A549 treated with AZD2906 at 1 μM for 4 hours (cell line): ENCODE measurements at places on chromosomes 2 and 18. TPM values are rescaled to one million over a fixed set of nuclear protein-coding genes. Genes with fewer than 3 reads are reported as not detected.

Gene CCDC148
- total RNA-seq = 0.22 to 0.62 TPM (median 0.39 TPM) in 5 replicates

Gene CENPA
- total RNA-seq = 46.5 to 51.7 TPM (median 50.2 TPM) in 5 replicates

Gene MAP3K20
- 22.6 to 33.3 TPM (median 27.5 TPM) in 5 replicates for total RNA-seq

Gene NPAS2
- total RNA-seq = 65.9 to 86.8 TPM (median 81.3 TPM) in 5 replicates

Gene LHCGR
- total RNA-seq = not detected in 5 replicates

Gene MATN3
- total RNA-seq = 10.9 to 19.1 TPM (median 16.2 TPM) in 5 replicates

Gene RGPD3
- total RNA-seq = 0.07 to 0.18 TPM (median 0.16 TPM) in 5 replicates

Gene CXCR4
- 0.52 to 1.0 TPM (median 0.85 TPM) in 5 replicates for total RNA-seq
